DMS 273 treated with DMSO at 0.1 percent for 48 hours (cell line): ENCODE measurements at places on chromosomes 5 and 9.

- DNase-seq: no peak
Observed at GRCh38 chr5:56862909-56863308, 46.5 kb upstream of the SETD9 start.

DNA sequence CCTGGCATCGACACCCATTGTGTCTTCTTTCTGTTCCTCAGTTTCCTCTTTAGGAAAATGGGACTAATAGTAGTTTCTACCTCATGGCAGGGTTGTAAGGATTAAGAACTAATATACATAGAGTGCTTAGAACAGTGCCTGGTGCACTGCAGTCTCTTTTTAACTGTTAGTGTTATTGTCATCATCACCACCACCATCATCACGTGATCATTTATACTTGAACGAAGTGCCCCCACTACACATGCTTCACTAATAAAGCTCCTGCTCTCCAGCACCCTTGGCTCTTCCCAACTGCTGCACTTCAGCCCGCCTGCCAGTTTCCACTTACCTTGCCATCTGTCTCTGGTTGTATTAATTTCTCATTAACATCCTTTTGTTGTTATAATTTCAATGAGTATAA is 35.8 kb upstream of the MAST4 start:
- DNase-seq: peak; percentile 14

- DNase-seq: no peak
Observed at GRCh38 chr5:131932235-131932634, 13.2 kb downstream of the MEIKIN start.

GRCh38 chr9:70696694-70697335 is 282.4 kb upstream of the KLF9 start:
- DNase-seq: no peak

- DNase-seq: no peak
Observed at GRCh38 chr9:123067136-123067535, 33.7 kb downstream of the GPR21 start.

GRCh38 chr5:148951612-148952011 is 111.2 kb downstream of the SH3TC2 start:
- DNase-seq: no peak

- no peak for DNase-seq
Observed at GRCh38 chr9:77731930-77732329, 83.8 kb upstream of the GNA14 start.
